ENCODE measurements at places on chromosomes 3 and 15.

DNA sequence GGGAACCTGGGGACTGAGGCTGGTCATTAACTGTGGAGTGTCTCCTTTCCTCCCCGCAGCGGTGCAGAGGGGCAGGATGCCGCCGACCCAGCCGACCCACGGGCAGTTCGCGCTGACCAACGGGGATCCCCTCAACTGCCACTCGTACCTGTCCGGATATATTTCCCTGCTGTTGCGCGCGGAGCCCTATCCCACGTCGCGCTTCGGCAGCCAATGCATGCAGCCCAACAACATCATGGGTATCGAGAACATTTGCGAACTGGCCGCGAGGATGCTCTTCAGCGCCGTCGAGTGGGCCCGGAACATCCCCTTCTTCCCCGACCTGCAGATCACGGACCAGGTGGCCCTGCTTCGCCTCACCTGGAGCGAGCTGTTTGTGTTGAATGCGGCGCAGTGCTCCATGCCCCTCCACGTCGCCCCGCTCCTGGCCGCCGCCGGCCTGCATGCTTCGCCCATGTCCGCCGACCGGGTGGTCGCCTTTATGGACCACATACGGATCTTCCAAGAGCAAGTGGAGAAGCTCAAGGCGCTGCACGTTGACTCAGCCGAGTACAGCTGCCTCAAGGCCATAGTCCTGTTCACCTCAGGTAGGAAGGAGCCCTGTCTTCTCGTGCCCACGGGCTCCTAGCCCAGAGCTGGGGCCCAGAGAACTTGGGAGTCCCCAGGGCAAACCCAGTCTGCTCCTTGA, 3.7 kb downstream of the NR2F2 start:
- DNase-seq = no peak

- DNase-seq = no peak
These were observed 290.7 kb upstream of the CTNNB1 start for GRCh38 chr3:40908612-40909011.

DNA sequence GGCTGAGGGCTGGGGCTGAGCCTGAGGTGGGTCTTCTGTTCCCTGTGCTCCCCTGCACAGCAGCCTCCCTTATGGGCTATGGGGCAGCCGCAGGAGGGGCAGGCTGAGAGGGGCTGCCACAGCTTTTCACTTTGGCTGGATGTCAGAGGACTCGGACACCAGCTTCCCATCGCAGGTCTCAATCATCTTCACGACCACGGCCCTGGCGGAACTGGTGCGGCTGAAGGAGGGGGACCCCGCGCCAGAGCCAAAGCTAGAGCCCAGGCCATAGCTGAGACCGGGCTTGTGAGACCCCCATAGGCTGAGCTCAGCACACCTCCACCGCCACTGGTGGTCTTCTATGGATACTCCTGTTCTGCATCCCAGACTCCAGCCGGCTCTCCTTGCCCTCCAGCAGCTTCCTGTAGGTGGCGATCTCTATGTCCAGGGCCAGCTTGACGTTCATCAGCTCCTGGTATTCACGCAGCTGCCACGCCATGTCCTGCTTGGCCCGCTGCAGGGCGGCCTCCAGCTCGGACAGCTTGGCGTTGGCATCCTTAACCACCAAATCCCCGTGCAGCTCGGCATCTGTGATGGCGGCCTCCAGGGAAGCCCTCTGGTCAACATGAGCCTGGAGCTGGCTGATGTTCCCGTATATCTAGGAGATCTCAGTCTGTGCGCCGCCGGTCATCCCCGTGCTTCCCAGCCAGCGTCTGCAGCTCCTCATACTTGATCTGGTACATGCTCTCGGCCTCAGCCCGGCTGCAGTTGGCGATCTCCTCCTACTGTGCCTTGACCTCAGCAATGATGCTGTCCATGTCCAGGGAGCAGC, 181.7 kb upstream of the SYNPR start:
- DNase-seq = no peak

DNA sequence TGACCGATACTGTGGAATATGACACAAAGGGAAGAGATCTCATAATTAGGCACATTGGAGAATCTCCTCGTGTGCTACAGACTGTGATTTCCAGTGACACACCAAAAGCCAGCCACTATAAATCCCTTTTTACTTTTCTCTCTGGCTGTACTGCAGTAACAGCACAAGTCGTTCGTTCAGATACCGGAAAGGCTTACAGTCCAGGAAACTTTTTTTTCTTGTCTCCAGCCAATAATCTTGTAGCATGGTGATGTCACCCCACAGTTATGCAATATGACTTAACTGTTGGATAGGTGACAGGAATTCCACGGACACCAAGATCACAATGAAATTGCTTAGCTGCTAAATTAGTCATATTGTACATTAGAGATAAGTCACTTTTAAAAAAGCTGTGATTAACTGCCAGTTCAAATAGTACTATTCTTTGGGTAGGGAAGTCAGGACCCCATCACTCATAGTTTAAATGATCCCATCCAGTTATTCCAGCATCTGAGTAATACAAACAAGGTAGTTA, 36.3 kb upstream of the TSC22D2 start:
- no peak for DNase-seq

- DNase-seq = no peak
These were observed 240.2 kb upstream of the TPRG1 start for GRCh38 chr3:188931531-188931930.

DNA sequence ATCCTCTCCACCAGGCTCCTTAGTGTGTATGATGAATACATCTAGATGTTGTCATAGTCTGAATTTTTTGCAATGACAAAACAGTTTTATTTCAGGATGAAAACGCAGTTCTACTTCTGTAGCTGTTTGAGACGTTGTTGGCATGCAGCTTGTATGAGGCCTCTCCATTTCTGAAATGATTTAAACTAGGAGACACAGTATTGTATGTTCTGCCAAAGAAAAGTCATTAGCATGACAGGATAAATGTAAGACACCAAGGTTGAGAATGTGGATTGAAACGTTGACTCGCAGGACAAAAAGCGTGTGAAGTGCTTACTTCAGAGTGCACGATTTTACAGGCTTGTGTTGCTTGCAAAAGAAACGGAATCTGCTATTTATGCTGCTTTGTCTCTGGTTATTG, 35.3 kb downstream of the ABHD17C start:
- no peak for DNase-seq

GRCh38 chr15:89462198-89462912, 34.0 kb downstream of the RHCG start:
- no peak for DNase-seq

DNA sequence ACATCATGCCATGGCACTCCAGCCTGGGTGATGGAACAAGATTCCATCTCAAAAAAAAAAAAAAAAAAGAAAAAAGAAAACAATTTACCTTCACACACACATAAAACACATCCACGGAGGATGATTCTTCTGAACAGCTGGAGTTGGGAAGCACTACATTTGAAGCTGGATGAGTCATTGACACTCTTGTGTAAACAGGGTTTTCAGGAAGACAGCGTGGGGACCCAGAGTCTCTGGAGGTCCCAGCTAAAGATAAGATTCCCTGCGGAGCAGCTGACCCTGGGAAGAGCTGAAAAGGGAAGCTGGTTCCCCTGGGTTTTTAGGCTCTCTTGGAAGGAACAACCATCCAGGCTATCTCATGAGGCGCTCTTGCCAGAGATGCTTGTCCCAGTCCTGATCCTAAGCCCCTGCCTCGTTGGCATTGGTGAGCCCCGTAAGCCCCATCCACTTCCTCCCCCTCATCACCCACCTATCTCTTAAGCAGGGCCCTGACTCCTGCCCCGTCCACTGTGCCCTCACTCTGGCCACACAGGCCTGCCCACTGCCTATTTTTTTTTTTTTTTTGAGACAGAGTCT, 32.0 kb upstream of the FURIN start:
- DNase-seq = no peak
